ENCODE measurements at places on chromosomes 11 and 22. TPM values are rescaled to one million over a fixed set of nuclear protein-coding genes. Genes with fewer than 3 reads are reported as not detected.

The LSP1 gene
- total RNA-seq = 3.5 TPM

The A4GALT gene
- 4.4 TPM for total RNA-seq

The OR6T1 gene
- total RNA-seq = not detected

The POLA2 gene
- 4.5 TPM for total RNA-seq

The LRRC32 gene
- total RNA-seq = 24.3 TPM

The PDGFD gene
- total RNA-seq = 134 TPM

The GRAP2 gene
- 0.84 TPM for total RNA-seq

The IRAG1 gene
- 19.8 TPM for total RNA-seq

The PEX16 gene
- 26.5 TPM for total RNA-seq

The KCNJ11 gene
- 0.46 TPM for total RNA-seq

The DNAJB7 gene
- total RNA-seq = not detected

The MRGPRX3 gene
- total RNA-seq = not detected

The THYN1 gene
- total RNA-seq = 69.0 TPM

The DKK3 gene
- 62.8 TPM for total RNA-seq

The MS4A2 gene
- 0.80 TPM for total RNA-seq

The FGF4 gene
- total RNA-seq = not detected

The TRMT2A gene
- 52.2 TPM for total RNA-seq

The OR5M11 gene
- not detected for total RNA-seq

The LGALS1 gene
- 889 TPM for total RNA-seq

The FUT4 gene
- 5.7 TPM for total RNA-seq

The HPX gene
- total RNA-seq = 2.4 TPM

The FXYD2 gene
- total RNA-seq = 14.7 TPM

The TTC28 gene
- total RNA-seq = 57.9 TPM

The OR51I1 gene
- total RNA-seq = 0.77 TPM

The CD248 gene
- 14.9 TPM for total RNA-seq

All from ovary (tissue), 10 donors.